Esophagus squamous epithelium (tissue), 5 donors: ENCODE measurements at places on chromosomes 3 and 15.

DNA sequence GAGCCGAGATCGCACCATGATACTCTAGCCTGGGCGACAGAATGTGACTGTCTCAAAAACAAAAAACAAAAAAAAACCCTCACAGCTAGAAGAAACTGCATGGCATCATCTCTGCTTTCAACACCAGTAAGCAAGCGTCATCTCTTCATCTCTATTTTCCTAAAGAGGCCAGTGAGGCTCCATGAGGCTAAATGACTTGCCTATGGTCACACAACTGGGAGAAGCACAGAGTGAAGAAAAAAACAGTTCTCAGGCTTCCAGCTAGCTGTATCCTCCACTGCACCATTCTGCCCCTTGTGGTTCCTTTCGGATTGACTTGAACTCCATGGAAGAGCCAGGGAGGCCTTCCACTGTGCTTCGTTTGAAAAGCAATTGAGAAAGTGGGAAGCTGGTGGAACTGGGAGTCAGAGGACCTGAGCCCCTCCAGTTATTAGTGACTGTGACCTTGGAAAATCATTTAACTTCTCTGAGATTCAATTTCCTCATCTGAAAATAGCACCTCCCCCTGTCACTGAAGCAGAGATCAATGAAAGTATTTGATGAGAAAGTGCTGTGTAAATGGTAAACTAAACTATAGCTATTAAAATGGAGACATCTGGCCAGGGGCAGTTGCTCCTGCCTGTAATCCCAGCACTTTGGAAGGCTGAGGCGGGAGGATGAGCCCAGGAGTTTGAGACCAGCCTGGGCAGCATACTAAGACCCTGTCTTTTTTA, 32.1 kb upstream of the DENND4A start:
- no peak overlapping the region for H3K4me3 ChIP-seq
- no peak overlapping the region for H3K27ac ChIP-seq

GRCh38 chr3:172647823-172648222, 63.0 kb downstream of the NCEH1 start:
- H3K27ac ChIP-seq, result no peak overlapping the region
- H3K4me1 ChIP-seq, result no peaks in the 10 kb centered on the region
- no peak overlapping the region for H3K4me3 ChIP-seq
- DNase-seq, result no peak

DNA sequence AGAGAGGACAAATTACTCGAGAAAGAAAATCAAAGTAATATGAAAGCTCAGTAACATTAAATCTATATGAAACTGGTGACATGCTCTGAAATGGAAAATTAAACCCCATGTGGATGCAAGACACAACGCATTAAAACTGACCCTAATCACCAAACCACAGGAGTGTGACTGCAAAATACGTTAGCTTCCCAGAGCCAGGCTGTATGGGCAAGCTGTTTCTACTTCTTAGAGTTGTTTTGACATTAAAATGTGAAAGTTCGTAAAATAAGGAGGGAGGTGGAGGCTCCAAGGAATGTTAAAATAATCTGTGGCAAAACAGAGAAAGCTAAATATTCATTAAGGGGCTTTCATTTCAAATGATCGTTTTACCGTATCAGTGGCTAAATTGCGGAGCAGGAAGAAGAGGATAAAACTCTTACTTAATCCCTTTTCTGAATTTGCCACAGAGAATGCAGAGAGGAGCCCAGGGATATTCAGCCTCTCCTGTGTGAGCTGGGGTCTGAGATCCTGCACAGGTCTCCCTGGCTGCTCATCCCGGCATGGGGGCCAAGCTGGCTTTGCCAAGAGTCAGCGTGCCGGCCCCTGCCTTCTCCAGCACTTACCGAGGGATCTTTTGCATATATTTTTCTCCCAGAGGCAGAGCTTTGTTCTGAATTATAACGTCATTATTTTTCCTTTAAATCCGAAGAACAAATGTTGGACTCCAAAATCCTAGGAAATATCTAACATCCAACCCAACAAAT, 239.8 kb upstream of the THBS1 start:
- H3K4me1 ChIP-seq, result peaks cover 4% of the 10 kb centered on the region
- H3K4me3 ChIP-seq, result no peak overlapping the region
- H3K36me3 ChIP-seq, result no peaks in the 10 kb centered on the region
- DNase-seq, result no peak
- H3K27ac ChIP-seq, result no peak overlapping the region

DNA sequence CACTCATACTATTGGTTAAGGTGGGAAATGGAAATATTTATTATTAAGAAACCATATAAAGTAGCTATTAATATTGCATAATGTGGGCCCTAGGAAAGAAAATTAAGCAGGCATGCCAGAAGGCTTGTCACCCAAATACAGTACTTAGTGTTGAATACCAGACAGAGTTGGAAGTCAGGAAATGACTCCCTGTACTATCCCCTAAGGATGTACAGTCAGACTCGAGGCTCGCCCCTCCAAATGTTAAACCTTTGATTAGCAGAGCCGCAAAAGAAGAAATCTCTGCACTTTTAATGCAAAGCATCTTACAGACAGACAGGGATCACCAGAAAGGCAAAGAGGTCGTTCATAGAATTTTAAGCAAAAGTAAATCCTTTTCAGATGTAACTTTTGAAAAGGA, 11.3 kb upstream of the RBSN start:
- no peak overlapping the region for H3K4me3 ChIP-seq
- no peaks in the 10 kb centered on the region for H3K36me3 ChIP-seq
- no peak overlapping the region for H3K27ac ChIP-seq
- no peak for DNase-seq

- no peak overlapping the region for H3K27ac ChIP-seq
- no peaks in the 10 kb centered on the region for H3K27me3 ChIP-seq
- no peak for DNase-seq
- no peaks in the 10 kb centered on the region for H3K36me3 ChIP-seq
- H3K4me3 ChIP-seq, result no peak overlapping the region
- peaks cover 19% of the 10 kb centered on the region for H3K4me1 ChIP-seq
Measured at GRCh38 chr15:66846031-66846430, 144.0 kb downstream of the SMAD6 start.
